ENCODE measurements at places on chromosomes 7 and 10.
A peak's percentile ranks its signal among the peaks of the same experiment; 100 is the strongest.

- no peak for DNase-seq
These were observed 80.4 kb downstream of the CNNM2 start for GRCh38 chr10:102998399-102998907.

DNA sequence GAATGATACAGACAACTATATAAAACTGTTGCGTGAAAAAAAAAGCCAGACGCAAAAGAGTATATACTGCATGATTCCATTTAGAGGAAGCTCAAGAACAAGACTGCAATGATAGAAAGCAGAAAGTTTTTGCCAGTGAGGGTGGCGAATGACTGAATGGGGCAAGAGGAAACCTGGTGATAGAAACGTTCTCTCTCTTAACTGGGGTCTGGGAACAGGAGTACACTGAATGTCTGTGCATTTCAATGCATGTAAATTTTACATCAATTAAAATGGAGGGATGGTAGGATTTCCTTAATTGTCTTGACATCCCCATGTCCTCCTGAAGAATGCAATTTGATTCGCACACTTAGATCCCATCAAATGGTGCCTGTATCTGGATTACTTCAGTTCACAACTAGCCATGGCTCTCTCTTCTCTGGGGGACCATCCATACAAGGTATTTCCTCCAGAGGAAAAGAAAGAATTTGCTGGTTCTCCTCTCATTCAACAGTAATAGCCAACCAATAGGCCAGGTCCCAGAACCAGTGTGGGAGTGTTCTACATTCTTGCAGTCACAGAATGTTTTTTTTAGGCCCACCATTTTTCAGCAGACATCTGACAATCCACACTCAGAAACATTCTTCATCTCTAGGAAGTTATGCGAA, 221.0 kb upstream of the KLF14 start:
- no peak for DNase-seq

- DNase-seq, result no peak
These were observed 172.0 kb downstream of the MAGI2 start for GRCh38 chr7:79281426-79281825.

DNA sequence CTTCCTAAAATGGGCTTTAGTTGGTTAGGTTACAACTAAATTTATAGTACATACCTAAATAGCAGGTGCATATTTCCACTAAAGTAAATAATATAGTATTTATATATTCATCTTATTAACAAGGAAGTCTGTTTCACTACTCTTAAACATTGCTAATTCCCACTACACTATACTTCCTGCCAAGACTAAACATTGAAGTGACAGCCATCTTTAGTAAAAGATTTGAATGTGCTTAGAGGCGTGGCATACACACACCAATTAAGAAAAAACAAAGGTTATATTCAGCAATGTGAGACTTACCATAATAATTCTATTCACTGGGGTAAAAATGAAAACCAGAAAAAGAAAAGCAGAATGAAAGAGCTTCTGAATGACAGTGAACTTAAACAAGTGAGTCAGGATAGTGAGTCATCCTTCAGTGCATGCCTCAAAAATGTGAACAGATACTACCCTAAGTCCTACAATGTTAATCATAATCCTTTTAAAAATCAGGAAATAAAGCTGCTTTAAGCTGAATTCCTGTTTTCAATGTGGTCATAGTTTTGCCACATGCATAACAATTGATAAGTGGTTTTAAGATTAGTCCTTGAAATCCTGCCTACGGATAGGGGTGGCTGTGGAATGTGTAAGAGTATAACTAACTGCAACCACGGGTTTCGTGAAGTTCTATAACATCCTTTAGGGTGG, 59.4 kb downstream of the USP6NL start:
- peak; percentile 24 for DNase-seq

DNA sequence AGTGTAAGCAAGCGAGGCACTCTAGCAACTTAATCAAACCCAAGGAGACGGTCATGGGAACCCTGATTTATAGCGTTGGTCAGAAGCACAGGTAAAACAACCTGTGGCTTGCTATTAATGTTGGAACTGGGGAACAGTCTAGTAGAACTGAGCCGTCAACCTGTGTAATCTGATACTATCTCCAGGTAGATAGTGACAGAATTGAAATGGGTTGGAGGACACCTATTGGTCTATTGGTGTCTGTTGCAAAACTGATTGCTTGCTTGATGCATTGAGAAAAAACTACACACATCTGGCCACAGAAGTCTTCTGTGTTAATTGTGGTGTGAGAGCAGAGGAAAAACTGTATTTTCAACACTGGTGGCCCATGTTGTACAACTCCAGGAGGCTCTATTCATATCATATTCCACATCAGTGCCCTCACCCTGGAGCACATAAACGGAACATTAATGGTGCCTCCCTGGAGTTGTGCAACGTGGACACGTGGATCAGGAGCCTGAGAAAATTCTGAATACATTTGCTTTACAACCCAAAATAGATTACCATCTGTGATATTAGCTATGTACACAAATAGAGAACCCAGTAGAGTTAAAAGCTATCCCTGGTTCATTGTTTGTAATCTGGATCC, 112.2 kb downstream of the MYO3A start:
- no peak for DNase-seq

GRCh38 chr7:158609313-158609974, 21.8 kb upstream of the PTPRN2 start:
- DNase-seq, result no peak

GRCh38 chr10:24569330-24569796, 154.3 kb downstream of the ARHGAP21 start:
- no peak for DNase-seq

DNA sequence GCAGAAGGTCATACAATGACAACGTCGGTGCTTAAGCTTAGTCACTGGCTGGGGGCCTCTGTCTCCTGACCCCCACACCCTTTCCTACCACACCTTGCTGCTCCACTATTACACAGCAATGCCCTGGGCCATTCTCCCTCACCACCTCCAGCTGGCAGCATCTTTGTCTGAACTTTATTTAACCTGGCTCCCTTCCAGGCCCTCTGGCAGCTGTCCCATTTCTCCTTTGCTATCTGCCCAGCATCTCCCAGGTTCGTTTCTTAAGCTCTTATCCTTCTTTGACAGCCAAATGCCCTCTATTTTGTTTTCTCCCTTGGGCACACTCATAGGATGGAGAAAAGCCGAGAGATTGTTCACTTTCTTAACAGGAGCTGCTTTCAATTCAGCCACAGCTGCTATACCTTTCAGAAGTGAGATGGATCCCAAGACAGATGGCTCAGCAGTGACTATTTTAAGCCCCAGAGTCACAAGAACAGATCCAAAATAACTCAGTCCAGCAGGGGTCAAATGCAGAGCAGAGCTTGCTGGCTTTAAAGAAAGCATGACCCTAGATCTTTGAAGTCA, 1277.1 kb upstream of the AUTS2 start:
- no peak for DNase-seq

DNA sequence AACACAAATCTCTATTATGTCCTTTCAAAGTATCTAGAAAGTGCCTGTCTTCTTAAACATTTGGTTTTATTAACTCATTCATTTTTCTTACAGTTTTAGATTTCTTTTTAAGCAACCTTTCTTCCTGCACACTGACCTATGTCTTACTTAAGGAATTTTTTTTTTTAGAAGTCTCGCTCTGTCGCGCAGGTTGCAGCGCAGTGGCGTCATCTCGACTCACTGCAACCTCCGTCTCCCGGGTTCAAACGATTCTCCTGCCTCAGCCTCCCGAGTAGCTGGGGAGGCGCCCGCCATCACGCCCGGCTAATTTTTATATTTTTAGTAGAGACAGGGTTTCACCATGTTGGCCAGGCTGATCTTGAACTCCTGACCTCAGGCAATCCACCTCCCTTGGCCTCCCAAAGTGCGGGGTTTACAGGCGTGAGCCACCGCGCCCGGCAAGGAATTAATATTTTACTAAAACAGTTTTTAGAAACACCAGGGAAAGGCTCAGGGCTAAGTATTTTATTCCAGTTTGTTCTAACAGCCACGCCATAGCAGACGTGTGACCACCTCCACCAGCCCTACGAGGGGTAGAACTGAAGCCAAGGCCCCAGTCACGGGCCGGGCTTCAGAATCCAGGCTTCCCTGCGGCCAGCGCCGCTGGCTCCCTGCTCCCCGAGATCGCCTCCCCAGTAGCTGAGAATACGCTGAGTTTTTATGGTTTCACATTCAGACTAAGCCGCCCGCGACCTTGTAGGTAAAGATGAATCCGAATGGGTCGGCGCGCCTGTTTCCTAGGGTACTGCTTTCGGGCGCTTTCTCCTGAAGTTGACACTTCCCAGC, 941 bp upstream of the LUC7L2 start:
- DNase-seq, result peak; percentile 32

GRCh38 chr7:78499971-78500370, 701.4 kb downstream of the PHTF2 start:
- no peak for DNase-seq

DNA sequence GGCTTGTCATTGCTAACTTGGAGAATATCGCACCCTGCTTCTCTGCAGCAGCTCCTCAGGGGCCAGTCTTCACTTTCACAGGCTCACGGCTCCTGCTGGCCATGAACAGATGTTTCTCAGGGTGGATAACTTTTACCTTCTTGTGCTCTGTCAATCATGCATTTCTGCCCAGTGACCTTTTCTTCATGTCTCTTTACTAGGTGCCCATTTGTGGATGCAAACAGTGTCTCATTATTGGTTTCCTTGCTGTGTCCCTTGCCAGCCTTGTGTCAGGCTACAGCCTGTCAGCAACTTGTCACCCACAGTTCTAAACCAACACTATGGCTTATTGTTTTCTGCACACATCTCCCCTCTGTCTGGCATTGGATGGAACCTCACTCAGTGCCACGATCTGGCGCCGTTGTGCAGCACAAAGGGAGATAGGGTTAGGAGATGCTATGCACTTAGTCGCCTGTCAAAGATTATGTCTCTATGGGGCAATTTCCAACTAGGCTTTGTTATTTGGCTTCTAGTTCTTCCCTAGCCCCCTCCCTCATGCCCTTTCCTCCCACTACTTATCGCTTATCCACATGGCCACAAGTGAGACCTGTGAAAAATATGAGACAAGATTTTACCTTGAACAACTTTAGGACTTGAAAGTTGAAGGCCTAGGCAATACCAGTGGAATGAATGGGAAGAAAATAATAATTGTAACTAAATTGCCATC, 45.7 kb upstream of the NXPH1 start:
- DNase-seq, result no peak

DNA sequence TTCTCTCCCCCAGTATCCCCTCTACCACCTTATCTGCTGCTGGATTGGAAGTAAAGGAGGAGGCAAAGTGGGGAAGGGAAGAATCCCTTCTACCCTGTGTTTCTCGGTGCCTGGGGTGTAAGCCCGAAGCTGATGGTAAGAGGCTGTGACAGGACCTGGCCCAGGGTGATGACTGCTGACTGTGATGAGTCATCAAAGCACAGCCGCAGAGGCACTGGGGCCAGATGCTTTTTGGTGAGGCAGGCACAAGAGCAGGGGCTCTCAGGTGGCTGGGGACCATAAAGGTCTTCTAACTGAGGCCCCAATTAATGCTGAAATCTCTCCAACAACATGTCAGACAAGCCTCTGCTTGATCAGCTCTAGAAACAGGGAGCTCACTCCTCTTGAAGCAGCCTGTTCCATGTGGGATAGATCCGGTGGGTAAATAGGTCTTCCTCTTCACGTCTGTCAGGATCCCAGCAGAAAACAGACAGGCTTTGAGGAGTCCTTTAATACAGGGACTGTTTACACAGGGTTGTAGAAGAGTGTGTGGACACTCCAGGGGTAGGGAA, 86.1 kb upstream of the PCBD1 start:
- DNase-seq, result peak; percentile 14

- no peak for DNase-seq
These were observed 75.2 kb downstream of the PPP1R3C start for GRCh38 chr10:91557651-91558111.

- DNase-seq, result no peak
These were observed 696.9 kb upstream of the NRP1 start for GRCh38 chr10:34031400-34031799.

- no peak for DNase-seq
These were observed 1352.8 kb downstream of the REEP3 start for GRCh38 chr10:64873959-64874358.

GRCh38 chr7:89943525-89944050, 210.7 kb upstream of the STEAP1 start:
- DNase-seq, result no peak

- no peak for DNase-seq
These were observed 13.0 kb downstream of the STK32C start for GRCh38 chr10:132294561-132295318.

GRCh38 chr10:100685331-100685730, 60.1 kb upstream of the PAX2 start:
- DNase-seq, result no peak

GRCh38 chr10:51369903-51370302, 295.6 kb downstream of the PRKG1 start:
- no peak for DNase-seq

DNA sequence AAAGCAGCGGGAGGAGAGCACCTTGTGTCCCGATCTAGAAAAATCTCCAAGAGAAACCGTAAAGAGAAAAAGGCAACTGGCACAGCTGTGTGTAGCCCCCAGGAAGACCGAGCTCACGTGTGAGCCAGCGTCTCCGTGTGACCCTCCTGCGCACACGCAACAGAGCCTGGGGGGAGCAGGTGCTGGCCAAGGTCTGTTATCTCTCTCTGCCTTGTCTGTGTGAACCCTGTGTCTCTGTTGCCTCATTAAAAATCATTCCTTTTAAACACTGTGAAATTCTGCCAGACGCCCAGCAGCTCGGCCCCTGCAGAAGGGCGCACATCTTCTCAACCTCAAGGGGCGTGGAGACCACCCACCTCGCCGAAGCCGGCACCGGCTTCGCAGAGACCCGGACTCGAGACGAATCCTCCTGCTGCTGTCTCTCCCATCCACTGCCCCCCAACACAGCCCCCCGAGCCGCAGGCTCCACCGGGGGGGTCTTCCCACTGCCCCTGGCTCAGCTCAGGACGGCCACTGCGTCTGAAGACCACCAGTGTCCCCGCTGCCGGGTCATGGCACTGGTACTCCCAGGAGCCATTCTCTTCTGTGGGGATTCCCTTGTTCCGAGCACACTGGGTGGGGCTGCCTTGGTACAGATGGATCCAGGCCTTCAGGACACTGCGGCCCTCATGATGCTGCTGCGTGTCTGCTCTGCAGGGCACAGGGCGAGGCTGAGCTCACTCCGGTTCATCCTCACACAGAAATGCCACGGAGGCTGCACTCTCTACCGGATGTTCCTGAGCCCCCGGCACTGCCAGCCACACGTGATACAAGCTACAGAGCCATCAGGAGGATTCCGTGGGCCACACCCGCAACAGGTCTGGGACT, 94.3 kb upstream of the DNAAF5 start:
- no peak for DNase-seq

DNA sequence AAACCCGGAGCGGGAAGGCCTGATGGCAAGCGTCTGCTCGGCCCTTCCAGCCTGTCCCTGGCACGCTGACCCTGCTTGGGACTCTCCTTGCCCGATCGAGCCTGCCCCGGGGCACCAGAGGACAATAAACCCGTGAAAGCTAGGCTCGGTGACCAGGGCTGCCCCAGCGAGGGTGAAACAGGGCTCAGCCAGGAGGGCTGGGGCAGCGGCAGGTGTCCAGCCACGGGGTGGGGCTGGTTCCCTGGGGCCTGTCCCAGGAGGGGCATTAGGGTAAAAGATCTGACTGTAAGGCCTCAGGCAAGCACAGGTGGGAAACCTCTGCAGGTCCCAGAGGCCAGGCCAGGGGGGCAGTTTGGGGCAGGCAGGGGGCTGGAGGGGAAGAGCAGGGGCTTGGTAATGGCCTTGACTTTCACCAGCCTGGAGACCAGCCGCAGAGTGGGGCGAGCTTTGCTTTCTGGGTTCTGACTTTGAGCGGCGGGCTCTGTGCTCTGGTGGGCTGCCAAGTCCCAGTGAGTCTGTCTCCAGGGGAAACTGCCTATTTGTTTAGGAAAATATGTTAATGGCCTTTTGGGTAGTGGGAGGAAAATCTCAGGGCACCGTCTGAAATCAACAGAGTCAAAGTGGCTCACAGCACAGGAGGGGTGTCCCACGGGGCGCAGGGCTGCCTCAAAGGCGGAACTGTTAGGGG, 68.2 kb upstream of the INPP5A start:
- no peak for DNase-seq

All from Calu3 (cell line).